Cardiac septum (tissue), 1 donor: ENCODE measurements at places on chromosomes 7 and 10.

GRCh38 chr10:13787015-13787421 lies 200.3 kb downstream of the PRPF18 start:
- no peak for DNase-seq

- peak; percentile 35 for DNase-seq
These were observed 63.9 kb downstream of the VOPP1 start for GRCh38 chr7:55508221-55509011.

DNA sequence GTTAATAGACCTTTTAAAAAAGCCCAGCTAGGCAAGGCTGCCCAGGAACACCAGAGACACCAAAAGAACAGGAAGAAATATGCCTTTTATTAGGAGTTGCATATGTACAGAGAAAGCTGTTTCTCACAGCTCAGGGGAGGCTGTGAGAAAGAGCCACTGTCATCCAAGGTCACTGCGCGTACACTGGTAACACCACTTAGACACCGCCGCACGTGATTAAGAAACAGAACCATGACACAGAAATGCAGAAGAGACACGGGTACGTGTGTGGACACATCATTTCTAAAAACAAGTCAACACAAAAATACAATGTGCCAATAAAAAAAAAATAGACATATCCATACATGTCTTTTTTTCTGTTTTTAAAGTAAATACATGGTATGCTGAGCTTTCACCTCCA lies 705.6 kb downstream of the PARD3 start:
- DNase-seq: no peak

GRCh38 chr7:135386181-135386580 lies 123.7 kb downstream of the CNOT4 start:
- no peak for DNase-seq

GRCh38 chr7:132609906-132610520 lies 33.7 kb upstream of the PLXNA4 start:
- no peak for DNase-seq

DNA sequence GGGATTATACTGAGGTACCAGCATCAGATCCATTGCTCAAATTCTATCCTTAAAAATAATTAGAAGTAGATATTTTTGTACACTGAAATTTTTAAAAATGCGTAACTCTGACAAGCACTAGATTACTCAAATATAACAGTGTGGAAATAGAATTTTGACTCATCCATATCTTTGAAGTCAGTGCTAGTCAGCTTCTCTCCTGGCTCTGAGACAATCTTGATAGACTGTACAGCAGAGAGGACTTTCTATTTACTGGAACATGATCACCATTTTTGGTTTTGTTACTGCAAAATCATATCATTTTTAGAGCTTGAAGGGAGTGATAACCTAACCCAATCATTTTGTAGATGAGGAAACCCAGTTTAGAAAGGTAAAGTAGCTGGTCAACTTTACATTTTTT lies 195.0 kb downstream of the MTERF1 start:
- no peak for DNase-seq

DNA sequence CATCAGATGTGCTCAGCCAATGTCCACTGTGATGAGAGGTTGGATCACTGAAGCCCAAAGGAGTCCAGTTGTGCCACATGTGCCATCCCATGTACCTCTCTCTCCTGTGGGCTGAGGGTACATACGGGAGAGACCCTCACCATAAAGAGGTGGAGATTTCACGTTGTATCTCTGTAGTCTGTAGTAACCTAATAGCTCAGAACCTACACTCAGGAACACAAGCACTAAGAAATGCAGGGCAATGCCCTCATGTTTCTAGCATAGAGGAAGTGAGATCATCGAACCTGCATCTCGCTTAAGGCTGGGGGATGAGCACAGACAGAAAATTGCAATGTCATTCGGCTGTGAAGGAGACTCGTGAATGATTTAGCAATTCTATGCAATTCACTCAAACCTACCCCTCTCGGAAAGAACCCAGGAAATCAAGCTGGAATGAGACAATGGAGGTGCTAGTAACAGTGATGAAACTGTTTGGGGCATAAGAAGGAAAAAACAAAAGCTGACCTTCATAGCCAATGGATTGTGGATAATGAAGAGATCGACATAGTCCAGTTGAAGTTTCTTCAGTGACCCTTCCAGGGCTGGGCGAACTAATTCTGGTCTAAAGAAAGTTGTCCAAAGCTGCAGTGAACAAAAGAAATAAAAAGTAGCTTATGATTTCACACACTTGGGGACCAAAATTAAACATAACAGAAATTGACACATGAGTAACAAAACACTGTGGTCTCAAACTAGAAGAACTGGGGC lies 80.3 kb upstream of the UCN3 start:
- no peak for DNase-seq

GRCh38 chr7:2802101-2802500 lies 42.0 kb downstream of the GNA12 start:
- DNase-seq: no peak

GRCh38 chr10:113978802-113979201 lies 64.9 kb upstream of the ADRB1 start:
- DNase-seq: no peak

DNA sequence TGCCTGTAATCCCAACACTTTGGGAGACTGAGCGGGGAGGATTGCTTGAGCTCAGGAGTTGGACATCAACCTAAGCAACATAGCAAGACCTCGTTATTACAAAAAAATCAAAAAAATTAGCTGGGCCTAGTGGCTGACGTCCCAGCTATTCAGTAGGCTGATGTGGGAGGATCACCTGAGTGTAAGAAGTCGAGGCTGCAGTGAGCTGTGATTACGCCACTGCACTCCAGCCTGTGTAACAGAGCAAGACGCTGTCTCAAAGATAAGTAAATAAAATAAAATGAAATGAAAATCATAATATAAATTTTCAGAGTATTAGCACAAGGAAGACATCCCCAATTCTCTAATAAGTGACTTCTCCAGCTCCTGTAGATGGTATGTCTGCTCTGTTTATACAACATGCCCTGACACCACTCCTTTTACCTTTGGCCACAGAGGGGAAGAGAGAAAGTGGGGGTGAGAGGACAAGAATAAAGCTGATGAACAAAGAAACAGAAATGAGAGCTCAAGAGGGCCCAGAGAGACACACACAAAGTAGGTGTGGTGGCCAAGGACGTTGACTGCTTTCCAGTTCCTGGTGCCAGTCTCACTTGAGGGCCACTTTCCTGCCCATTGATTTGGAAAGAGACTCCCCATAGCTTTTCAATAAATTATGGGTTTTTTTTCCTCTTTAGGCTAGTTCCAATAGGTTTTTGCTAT lies 62.9 kb downstream of the PTTG1IP2 start:
- no peak for DNase-seq

DNA sequence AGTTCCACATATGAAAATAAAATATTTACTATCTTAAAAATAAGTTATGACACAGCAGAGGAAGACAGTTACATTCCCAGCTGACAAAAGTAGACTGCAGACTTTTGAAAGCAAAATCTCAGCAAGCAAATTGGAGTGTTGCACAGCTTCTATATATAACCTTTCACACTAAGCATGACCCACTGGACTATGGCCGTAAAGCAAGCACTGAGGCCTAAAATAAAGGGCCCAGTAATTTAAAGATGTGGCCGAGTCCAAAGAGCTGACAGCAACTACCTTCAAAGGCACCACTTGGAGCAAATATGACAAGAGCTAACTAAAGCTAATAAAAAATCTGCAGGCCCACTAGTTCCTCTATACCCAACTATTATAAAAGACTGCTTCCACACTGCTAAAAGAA lies 6.5 kb downstream of the GDI2 start:
- no peak for DNase-seq

DNA sequence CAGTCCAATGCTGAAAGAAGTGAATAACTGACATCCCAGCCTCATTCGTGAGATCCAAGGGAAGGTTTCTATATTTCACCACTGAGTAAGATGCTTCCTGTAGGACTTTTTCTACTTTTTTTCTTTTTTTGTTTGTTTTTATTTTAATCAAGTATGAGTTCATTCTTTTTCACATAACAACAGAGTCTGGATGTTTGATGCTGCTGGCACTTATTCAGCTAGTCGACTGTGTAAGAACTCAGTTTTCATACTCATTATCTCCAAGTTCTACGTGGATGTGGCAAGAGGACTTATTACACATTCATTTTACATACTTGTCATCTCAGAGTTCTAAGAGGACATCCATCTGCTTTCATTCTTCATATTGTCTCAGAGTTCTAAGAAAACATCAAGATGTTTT lies 86.9 kb downstream of the CPXM2 start:
- DNase-seq: no peak

GRCh38 chr7:77383333-77383740 lies 32.8 kb downstream of the GSAP start:
- DNase-seq: no peak

DNA sequence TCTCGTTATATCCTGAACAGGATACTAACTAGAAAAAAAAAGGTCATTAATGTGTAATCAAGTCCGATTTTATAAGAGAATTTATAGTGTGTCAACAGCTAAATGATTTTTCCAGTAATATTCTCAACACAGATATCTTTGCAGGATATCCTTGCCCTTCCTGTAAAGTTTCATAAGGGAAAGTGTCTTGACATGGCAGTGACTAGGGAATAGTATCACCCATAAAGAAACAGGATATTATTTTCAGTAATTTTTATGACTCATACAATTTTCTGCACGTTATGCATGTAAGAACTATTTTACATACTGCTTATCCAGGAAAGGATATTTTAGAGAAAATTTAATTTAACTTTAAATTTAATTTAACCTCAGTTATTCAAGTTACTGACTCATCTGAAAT lies 19.5 kb upstream of the PNLIP start:
- DNase-seq: no peak

GRCh38 chr7:132082394-132082793 lies 493.9 kb downstream of the PLXNA4 start:
- no peak for DNase-seq

- no peak for DNase-seq
These were observed 119.6 kb downstream of the ZMIZ1 start for GRCh38 chr10:79188154-79188965.

- DNase-seq: no peak
These were observed 639.2 kb upstream of the POT1 start for GRCh38 chr7:125568799-125569198.

DNA sequence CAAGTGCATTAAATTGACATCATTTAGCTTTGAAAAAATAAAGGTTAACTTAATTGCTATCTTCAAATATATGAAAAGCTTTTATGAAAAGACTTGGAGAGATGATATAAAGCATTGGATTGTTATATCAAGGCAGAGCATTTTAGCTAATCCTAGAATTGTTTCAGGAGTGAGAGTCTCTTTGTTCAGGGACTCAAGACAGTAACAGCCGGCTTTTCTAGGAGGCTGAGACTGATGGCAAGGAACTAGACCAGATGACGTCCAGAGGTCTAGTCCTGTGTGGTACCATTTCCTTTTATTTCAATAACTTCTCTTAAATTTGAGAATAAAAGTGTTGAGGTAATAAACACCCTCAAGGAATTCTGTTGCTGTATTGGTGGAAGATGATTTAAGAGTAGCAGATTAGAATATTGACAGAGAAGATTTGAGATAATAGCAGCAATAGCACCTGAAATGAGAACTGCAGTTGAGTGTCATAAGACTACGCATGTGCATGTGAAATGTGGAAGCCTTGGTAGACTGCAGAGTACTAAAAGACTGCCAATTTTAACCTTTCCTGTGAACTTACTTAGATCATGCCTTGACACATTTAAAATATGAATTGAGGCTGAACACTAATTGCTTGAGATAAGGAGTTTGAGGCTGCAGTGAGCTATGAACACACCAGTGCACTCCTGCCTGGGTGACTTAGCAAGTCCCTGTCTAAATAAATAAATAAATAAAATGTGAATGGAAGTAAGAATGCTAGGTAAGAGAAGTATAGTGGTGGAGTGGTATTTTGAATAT lies 79.6 kb downstream of the ZNRF2 start:
- DNase-seq: no peak

DNA sequence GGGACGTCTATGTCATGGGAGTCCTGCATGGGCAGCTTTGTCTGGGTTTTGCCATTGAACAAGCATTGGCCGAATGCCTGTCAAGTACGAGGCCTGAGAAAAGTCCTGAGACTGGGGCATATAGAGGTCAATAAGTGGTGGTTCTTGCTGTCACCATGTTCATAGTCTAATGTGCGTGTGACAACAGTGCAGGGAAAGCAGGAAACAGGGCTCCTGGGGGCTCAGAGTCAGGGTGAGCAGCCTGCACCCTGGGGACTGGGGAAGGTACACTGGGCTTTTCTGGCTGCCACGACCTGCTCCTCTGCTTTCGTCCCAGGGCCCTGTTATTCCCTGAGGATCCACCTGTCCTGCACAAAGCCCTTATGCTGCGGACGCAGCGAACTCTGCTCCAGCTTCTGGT lies 21.3 kb downstream of the FAM241B start:
- DNase-seq: no peak

- peak; percentile 57 for DNase-seq
These were observed 951.6 kb downstream of the ANKRD7 start for GRCh38 chr7:119175911-119176627.

GRCh38 chr10:75866300-75866625 lies 434.8 kb downstream of the LRMDA start:
- DNase-seq: no peak
